8988T (cell line): ENCODE measurements at places on chromosomes 5 and 9.

DNA sequence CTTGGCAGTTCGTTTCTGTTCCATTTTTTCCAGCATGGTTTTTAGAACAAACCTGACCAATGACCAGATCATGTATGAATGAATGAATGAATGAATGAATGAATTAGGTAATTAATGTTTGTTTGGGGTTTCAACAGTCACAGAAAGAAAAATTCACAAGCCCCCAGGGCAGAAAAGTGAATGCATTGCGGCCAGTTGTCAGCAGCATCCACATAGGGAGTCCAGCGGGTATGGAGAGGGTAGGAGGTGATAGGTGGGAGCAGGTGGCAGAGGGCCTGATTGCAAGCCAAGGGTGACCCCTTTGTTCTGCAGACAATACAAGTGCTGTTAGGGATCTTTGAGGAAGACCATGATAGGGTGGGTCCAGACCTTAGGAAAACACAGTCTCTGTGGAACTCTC is 49.7 kb upstream of the SAP30L start:
- DNase-seq: no peak

DNA sequence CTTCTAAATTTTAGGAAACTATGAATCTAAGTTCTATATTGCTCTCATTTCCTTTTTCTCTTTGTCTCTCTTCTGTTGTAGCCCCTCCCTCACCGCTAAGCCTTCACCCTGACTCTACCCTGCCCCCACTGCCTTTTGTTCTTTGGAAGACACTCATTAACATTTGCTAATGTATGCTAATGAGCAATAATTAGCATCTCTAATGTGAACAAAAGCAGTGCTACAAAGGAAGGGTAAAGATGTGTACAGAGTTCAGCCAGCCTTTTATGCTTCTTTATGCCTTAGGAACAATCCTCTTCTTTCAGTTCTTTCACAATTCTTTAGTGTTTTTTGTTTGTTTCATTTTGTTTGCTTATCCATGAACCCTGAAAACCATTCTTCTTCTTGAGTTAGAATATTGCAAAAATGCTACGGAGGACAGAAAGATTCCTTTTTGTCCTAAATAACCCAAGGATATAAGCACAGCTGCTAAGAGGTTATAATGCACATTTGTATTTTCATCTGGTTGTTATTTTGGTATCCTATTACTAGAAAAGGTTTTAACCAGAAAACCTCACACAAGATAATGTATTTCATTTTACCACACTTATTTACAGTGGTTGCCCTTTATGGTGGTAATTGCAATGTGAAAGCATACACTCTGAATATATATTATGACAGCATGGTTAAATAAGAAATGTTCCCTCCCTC is 159.3 kb downstream of the TMC1 start:
- no peak for DNase-seq

GRCh38 chr9:108104991-108105390 is 615.4 kb upstream of the KLF4 start:
- DNase-seq: no peak

DNA sequence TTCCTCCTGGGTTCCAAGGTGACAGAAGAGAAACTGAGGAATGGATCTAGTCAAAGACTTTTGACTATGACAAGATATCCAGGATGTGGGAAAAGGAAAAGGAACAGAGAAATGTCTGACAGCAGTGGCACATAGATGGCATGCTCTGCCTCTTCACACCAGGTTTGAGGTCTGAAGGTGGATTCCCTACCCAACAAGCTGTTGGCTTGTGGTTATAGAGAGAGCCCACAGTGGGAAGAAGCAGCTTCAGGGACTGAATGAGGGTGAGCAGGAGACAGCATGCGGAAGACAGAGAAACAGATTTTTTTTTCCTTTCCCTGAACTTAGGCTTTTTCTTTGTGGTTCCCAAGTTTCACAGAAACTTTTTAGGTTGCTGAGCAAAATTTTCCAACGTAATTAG is 20.6 kb downstream of the IFNW1 start:
- DNase-seq: no peak

- no peak for DNase-seq
Observed at GRCh38 chr5:172506921-172507320, 52.6 kb upstream of the SH3PXD2B start.

GRCh38 chr5:127097278-127097677 is 24.0 kb upstream of the C5orf63 start:
- DNase-seq: no peak

- no peak for DNase-seq
Observed at GRCh38 chr9:91221332-91221731, 140.4 kb downstream of the AUH start.

GRCh38 chr5:150293091-150293941 is 3.7 kb upstream of the CAMK2A start:
- DNase-seq: no peak

GRCh38 chr9:97753975-97754374 is 56.8 kb upstream of the XPA start:
- no peak for DNase-seq

GRCh38 chr5:91079037-91079436 is 304.1 kb downstream of the ARRDC3 start:
- DNase-seq: no peak

- DNase-seq: no peak
Observed at GRCh38 chr5:163248871-163249270, 188.5 kb upstream of the CCNG1 start.

- peak; percentile 53 for DNase-seq
Observed at GRCh38 chr5:169695919-169696490, 58.9 kb downstream of the DOCK2 start.

DNA sequence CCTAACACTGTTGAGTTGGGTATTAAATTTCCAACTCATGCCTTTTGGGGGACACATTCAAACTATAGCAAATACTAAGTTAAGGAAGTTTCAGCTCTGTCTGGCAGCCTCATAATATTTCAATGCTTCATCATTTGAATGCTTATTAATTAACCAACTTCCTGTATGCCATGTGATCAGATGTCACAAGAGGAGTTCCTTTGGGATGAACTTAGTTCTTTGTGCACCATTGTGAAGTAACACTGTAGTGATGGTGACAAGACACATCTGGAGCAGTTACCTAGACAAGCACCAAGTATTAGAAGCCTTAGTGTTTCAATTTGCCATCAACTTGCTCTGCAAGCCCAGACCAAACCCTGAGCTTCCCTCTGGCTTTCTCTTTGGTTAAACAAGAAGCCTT is 90.7 kb upstream of the IL12B start:
- DNase-seq: no peak

DNA sequence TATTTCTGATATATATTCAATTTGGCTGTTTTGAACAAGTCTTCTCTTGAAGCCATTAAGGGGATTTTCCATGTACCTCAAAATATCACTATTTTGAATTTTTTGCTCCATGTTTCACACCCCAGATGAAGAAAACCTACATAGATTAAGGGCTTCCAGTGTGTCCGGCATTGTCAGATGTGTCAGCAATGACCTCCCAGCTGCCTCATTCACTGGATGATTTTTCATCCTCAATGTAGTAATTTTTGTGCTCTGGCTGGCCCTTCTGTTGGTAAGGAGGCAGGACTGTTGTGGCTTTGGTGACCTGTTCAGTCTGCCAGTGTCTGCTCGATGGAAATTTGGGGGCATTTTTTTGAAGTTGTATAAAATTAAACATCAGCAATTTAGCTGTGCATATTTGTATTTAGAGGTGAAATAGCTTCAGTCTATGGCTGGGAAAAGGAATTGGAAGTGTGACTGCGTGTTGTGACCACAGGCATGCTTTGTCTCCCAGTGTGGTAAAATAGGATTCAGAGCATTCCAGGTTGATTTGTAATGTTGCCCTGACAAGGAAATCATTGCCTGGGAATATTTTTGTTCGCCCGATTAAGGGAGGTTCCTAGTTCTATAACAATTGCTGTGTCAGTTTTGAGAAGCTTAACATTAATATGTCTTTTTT is 312.4 kb downstream of the ARHGEF28 start:
- DNase-seq: peak; percentile 29

GRCh38 chr5:141077826-141078225 is 16.6 kb upstream of the PCDHB2 start:
- no peak for DNase-seq

DNA sequence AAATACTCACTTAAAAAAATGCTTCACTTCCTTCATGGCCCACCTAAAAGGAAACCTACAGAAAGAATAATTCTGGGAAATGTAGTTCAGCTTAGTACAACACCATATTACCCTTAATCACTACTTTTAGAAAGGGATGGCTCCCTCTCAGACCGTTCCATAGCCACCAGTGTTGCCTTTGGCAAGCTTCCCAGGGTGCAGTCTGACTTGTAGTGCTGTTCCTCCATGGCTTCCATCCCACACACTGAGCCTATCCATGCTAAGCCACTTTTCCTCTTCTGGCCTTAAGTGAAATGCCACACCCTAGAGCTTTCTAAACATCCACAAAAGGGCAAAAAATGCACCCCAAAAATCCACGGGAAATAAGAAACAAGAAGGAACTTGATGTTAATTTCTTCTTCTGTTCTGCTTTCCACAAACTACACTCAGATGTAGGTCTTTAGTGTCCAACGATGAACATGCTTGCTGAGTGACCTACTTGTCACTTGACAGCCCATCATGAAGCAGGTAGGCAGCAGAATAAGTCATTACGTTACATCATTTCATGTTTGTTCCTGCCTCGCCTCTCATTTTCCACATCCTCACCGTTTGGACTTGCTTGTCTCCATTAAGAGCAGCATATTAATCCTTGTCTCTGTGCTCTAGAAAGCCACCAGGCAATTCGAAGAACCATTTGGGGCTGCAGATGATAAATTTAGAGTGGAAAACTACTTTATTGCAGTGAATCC is 391.1 kb upstream of the GRAMD2B start:
- no peak for DNase-seq

GRCh38 chr5:143572671-143573070 is 169.2 kb upstream of the NR3C1 start:
- no peak for DNase-seq

DNA sequence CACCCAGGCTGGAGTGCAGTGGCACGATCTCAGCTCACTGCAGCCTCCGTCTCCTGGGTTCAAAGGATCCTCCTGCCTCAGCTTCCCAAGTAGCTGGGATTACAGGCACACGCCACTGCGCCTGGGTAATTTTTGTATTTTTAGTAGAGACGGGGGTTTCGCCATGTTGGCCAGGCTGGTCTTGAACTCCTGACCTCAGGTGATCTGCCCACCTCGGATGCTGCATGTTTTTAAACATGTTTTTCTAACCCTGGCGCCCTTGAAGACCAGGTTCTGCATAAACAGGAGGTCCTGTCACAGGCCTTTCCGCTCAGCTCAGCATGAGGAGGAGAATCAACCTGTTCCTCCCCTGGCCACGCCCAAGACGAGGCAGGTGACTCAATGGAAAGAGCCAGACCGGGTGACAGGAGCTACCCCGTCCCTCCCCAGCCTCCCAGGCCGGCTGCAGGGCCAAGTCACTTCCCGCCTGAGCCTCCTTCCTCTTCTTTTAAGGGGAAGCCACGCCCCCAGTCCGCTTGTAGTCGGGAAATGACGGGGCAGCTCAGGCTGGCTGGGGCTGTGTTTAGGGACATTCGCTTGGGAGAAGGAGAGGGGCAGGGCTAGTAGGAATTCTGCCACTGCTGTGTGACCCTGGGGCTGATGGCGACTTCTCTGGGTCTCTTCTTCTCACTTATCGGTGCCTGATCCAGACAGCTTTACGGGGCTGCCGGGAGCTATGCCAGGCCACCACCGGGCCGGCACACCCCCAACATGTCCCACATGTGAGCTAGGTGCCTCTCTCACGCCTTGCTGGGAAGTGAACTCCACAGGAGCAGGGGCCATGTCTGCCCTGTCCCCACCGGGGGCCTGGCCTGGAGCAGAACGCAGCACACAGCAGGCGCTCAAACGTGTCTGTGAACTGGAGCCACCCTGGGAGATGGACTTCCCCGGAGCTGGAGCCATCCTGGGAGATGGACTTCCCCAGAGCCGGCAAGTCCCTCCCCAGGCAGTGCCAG is 6.1 kb downstream of the NOTCH1 start:
- peak; percentile 94 for DNase-seq

DNA sequence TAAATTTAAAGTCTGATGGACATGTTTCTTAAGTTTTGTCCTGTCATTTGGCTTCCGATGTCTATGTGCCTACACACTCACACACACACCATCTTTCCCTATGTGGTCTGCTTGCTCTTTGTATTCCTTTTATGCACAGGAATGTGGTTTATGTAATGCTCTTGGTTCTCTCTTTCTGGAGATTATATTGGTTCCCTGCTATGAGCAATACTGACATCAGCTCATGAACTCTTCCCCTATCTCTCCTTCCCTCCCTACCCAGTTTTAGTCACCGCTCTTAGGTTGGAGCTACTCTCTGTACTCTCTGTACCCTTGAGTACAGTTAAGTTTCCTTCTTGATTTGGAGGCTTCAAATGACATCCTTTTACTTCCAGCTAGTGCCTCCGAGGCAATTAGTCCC is 77.9 kb upstream of the MVB12B start:
- DNase-seq: no peak

GRCh38 chr5:16568875-16569580 is 47.8 kb downstream of the RETREG1 start:
- no peak for DNase-seq

- DNase-seq: peak; percentile 6
Observed at GRCh38 chr9:127977009-127977883, 3.5 kb downstream of the EEIG1 start.

DNA sequence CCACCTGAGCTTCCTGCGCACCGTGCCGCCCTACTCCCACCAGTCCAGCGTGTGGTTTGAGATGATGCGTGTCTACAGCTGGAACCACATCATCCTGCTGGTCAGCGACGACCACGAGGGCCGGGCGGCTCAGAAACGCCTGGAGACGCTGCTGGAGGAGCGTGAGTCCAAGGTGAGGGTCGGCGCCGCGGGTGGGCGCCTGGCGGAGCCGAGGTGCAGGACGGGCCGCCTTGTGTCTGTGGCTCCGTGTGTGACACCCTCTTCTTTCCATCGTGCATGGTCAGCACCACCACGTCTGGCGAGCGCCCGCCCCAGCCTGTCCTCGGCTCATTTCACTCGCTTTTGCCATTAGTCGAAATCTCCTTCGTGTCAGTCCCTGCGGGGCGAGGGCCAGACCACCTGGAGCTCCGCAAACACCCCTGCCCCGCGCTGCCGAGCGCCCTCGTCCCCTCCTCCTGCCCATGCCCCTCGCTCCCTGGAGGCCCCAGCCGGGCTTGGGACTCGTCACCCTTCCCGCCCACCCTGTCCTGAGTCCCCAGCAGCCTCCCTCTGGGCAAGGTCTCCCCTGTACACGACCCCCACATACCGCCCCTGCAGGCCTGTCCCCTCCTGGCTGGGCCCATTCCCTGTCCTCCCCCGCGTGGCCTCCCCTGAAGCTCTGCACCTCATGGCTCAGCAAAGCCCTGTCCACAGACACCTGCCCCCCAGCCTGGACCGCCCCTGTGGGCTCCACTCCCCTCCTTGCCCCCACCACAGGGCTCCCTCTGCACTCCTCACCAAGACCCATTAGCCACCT is 7.0 kb downstream of the GRIN1 start:
- no peak for DNase-seq

- DNase-seq: no peak
Observed at GRCh38 chr9:104921067-104921741, 6.8 kb downstream of the ABCA1 start.

GRCh38 chr5:122493091-122494021 is 181.3 kb downstream of the SNCAIP start:
- no peak for DNase-seq

- DNase-seq: no peak
Observed at GRCh38 chr9:108270561-108270960, 585.2 kb downstream of the ACTL7B start.

GRCh38 chr5:14685757-14686156 is 21.2 kb downstream of the OTULIN start:
- peak; percentile 52 for DNase-seq
